ENCODE measurements at places on chromosomes 16 and 17.
A peak's percentile ranks its signal among the peaks of the same experiment; 100 is the strongest.

DNA sequence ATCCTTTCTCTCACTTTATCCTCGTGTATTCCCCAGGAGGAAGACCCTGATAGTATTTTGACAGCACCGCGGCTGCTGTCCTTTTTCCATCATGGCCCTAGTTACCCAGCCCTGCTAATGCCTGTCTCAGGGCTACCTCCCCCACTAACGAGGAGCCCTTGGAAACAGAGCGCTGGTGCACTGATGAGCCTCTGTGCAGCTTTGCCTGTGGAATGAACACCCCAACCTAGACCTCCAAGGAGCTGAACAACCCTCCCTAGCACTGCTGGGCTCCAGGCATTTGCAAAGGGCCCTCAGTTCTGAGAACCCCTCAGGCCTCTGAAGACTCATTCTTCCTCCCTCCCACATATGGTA lies 23.3 kb upstream of the CCL1 start:
- no peak for DNase-seq

GRCh38 chr17:8967861-8968260 lies 2.4 kb upstream of the PIK3R5 start:
- no peak for DNase-seq

- DNase-seq, result no peak
Measured at GRCh38 chr16:10923650-10924214, 18.5 kb downstream of the DEXI start.

DNA sequence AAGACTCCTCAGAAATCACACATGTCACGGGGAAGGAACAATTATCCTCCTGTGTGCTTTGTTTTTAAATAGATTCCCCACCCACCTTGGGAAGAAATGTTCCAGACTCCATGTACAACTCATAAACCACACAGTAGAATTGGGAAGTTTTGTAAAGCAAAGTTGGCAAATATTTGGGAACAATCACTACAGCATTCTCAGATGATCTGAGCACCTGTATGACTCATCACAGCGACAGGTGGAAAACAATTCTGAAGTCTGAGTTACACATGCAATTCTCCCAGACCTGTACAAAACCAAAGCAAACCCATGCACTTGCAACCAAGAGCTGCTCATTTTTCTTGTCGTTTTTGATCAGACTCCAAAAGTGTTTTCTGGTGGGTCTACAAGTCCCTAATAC lies 14.4 kb upstream of the MYLK3 start:
- DNase-seq, result no peak

GRCh38 chr16:49486400-49486799 lies 112.8 kb downstream of the C16orf78 start:
- DNase-seq, result no peak

DNA sequence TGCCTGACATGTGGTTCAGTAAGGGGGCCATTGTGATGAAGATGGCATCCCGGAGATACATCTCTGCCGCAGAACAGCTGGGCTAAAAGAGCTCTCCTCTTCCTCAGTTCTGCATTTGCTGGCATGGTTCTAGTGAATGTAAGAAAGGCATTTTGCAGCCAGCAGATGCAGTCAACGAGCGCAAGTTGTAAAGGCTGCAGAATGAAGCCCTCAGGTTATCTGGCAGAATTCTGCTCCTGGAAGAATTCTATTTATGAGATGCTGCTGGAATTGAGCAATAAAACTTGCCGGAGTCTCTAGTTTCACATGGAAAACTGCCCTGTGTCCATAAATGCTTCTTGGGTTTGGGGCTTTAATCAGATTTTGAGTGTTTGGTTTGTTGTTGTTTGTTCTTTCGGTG lies 176.8 kb upstream of the HSBP1 start:
- DNase-seq, result peak; percentile 46

GRCh38 chr17:81128338-81128737 lies 37.0 kb upstream of the PVALEF start:
- DNase-seq, result no peak

DNA sequence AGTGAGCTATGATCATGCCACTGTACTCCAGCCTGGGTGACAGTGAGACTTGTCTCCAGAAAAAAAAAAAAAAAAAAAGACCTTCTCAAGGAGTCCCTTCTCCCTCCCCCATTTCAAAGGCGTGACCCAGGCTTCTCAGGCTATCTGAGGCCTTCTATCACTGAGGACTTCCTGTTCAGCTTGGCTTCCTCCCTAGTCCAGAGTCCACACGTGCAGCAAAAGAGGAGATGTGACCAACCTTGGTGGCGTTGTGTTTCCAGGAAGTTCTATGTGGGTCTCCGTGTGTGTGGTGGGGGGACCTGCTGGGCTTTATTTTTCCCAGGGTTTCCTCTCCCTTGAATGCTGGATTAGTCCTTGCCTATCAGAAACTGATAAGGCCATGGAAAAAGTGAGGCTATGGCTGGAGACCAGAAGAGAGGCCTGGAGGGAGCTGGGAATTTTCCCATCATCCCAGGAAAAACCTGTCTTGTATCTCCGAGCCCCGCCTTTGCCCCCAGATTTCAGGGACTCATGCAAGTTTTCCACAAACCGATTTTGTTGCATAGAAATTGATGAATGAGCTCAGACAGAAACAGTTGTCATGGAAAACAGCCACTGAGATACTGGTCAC lies 148.1 kb downstream of the SALL1 start:
- no peak for DNase-seq

GRCh38 chr16:85781695-85782370 lies 17.5 kb downstream of the EMC8 start:
- DNase-seq, result no peak

GRCh38 chr17:77424585-77425344 lies 284.0 kb downstream of the SEC14L1 start:
- DNase-seq, result peak; percentile 96

GRCh38 chr16:29857133-29857760 lies 5.8 kb downstream of the CDIPT start:
- peak; percentile 75 for DNase-seq

- no peak for DNase-seq
Measured at GRCh38 chr16:70592106-70592571, 54.2 kb upstream of the IL34 start.

Measured in EL (cell line).